Karpas-422 (cell line): ENCODE measurements at places on chromosomes 5 and 9.
A peak's percentile ranks its signal among the peaks of the same experiment; 100 is the strongest.

GRCh38 chr5:36535859-36536615 lies 70.4 kb upstream of the SLC1A3 start:
- DNase-seq = no peak

DNA sequence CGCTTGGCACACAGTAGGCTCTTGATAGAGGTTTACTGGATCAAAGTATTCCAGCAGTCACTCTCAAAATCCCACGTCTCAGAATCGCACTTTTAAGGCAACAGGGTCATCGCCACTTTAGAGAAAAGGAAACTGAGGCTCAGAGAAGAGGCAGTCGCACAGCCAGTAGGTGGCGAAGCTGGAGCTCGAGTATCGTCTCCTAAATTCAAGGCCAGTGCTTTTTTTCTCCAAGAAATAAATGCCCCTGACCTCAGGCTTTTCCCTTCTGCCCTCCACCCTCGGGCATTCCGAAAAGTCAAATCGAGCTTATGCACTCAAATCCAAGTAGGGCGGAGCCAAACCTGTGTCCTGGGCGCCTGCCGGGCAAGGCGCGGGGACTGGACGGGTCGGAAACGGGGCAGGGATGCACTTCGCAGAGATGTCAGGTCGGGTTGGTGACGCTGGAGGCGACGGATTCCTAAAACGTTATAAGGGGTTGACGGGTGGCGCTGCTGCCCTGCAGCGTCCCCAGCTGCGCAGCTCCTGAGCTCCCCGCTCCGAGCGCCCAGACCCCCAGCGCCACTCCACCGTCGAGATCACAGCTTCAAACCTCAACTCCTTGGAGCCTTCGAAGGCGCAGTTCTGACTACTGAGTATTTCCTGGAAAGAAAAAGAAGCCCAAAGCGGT lies 4.7 kb upstream of the FOXB2 start:
- no peak for DNase-seq

GRCh38 chr9:92206488-92206887 lies 87.0 kb downstream of the IARS1 start:
- DNase-seq = peak; percentile 45

DNA sequence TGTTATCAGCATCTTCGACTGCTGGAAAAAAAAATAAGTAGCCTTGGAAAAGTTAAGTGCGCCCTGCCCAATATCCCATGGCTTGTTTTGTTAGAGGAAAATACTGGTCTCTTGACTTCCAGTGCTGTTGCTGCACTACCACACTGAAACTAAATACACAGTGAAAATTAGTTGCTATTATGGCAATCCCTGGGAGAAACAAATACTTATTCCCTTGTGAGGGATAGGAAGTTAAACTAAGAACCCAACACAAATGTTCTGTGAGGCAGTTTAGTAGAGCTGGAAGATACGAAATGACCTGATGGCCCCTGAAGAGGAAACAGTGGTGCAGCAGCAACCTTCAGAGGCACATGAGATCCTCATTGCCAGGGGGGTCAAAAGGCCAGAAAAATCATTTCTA lies 164.0 kb downstream of the ARL15 start:
- no peak for DNase-seq

DNA sequence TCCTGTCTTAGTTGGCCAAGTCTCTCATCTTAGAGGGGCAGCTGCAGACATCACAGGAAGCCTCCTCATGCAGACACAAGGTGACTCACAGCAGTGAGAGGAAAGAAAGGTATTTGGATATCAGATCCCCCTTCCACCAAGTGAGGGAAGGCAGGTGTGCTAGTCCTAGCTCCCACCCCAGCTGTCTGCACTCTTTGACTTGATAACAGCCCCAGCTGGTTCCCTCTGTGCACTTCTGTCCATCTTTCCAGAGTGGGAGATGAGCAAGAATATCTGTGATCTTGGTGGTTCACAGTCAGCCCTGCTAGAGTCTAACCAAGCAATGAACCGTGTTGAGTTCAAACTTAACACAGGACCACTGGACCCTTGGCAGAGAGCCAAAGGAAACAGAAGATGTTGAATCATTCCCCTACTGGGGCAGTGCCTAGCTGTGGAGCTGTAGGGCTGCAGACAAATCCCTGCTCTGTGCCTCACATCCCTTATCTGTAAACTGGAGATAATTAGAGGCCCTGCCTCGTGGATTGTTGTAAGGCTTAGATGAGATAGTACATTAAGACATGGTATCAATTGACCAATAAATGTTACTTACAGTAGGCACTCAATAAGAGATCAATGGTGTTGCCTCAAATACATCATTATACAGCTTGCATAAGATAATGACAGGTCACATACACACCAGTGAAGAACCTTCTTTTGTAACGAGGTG lies 39.1 kb downstream of the SH3RF2 start:
- no peak for DNase-seq

DNA sequence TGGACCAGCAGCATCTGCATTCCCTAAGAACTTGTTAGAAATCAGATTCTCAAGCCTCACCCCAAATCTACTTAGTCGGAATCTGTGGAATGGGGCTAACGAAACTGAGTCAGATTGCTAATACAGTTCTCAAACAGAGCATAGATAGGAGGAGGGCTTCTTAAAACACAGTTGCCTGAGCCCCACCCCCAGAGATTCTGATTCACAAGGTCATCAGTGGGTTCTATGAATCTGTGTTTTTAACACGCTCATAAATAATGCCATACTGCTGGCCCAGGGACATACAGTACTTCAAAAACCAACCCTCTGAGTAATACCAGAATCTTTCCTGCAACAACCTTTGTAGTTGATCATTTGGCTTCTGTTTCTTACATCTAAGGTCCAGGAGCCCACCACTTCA lies 32.9 kb upstream of the GARNL3 start:
- DNase-seq = no peak

DNA sequence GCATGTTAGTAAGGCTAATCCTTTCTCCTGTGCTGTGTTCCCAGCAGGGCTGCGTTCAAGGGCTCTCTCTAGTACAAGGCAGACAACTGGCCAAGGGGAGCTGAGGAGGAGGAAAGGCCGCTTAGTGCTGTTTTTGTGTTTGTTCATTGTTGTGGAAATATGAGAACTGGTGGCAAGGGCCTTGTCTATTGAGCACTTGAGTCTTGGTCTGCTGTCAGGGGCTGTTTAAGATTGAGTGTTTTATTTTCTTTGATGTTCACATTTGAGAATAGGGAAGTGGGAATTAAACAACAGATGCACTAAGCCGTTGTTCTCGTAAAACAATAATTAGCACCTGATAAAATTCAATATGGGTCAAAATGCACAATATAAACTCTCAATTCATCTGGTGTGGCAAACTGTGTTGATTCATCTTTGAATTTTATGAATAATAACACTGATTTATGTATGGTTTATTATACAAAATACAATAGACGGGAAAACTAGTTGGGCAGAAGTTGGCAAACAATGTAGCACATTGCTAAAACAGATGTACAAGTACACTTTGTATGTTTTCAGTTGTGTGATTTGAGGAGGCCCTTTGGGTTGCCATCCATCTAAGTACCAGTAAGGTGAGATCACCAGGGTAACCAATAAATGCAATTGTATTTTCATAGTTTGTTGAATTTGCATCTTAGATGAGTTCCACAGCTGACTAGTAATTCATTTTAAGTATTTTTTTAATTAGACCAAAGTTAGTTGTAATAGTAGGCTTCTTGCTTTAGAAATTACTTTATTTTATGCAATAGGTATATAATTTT lies 97.6 kb upstream of the GRHPR start:
- peak; percentile 72 for DNase-seq

DNA sequence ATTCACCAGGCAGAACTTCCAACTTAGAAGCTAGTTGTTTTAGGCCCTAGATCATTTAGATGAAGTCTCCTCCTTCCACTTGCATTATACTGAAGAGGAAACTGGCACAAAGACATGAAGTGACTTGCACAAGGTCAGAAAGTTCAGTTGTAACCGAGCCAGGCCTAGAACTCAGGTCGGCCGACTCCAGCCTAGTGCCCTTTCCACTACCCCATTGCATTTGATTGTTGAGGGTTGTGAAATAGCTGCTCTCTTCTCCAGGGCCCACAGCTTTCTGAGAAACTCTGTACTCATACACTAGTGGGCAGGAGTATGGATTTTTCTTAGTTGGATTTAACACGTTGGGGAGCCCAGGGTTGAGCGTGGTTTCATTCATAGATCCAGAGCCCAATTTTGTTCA lies 5.6 kb downstream of the ZNF462 start:
- DNase-seq = no peak

DNA sequence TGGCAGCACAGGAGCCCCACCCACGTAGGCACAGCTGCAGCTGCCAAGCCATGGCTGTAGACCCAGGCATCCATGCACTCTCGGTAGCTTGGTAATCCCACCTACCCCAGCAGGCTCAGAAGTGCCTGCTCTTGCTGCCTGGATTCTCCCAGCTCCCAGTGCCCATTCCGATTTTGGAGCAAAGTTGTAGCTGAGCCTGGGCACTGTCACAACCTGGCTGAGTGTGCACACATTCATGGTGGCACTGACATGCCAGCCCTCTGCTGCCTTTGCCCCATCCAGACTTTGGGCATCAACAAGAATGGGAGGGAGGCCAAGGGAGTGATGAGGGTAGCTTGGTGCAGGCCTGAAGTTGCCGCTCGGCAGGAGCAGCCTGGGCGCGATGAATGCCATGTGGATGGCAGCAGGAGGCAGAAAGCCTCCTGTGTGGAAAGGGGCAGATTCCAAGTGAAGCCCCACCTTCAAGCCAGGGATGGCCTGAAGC lies 936.6 kb upstream of the PTPRD start:
- DNase-seq = no peak

DNA sequence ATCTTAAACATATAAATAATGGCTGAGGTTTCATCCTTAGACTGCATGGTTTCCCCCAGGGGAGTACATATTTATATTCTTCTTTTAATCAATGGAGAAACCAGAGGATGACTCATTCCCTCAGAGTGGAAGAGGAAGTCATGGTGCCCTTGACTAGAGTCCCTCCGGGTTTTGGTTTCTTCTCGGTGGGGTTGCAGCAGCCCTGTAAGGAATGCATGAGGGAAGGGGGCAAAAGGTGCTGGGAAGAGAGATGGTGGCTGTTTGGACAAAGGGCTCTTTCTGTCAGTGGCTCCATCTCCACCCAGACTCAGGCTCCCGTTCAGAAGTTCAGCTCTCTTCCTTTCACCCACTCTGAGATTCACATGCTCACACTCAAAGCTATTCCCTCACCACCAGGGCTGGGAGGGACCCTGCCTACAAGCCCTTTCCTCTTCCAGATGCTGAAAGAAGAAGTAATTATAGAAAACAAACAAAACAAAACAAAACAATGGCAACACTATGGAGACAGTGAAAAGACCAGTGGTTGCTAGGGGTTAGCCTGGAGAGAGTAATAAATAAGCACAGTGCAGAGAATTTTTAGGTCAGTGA lies 129.8 kb upstream of the IL12B start:
- peak; percentile 42 for DNase-seq

DNA sequence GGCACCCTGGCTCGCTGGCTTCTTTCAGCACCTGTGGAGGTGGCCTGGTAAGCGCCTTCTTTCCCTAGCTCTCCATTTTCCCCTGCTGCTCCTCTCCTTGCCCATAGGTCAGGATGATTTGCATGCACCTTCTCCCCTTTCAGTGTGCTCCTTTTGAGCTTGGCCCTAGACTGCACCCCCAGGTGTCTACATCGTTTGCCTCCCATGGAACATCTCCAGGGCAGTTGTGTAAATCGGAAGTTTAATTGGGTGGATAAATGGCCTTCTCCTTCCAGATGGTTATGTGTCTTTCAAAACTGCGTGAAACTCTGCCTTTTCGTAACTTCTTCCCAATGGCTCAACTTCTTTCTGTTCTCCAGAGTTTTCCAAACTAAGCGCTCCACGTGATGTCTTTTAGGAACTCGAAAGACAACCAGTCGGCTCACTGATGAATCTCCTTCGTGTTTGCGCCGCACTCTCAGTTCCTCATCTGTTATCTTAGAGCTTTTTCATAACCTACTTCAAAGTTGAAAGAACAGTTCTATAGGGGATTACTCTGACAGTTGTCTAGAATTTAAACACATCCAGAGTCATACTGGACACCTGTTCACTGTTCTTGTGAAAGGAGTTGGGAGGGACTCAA lies 1.7 kb downstream of the ADAMTS19 start:
- DNase-seq = peak; percentile 61

DNA sequence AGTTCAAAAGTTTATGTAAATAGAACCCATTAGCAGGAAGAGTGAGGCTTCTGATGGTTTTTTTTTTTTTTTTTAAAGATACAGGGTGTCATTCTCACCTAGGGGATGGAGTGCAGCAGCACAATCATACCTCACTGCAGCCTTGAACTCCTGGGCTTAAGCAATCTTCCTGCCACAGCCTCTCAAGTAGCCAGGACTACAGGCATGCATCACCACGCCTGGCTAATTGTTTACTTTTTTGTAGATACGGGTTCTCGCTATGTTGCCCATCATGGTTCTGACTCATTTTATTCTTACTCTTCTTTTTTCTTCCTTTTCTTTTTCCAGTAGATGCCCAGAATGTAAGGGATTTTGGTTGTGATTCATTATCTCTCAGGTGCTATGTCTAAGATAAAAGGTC lies 201.1 kb downstream of the NNT start:
- no peak for DNase-seq

DNA sequence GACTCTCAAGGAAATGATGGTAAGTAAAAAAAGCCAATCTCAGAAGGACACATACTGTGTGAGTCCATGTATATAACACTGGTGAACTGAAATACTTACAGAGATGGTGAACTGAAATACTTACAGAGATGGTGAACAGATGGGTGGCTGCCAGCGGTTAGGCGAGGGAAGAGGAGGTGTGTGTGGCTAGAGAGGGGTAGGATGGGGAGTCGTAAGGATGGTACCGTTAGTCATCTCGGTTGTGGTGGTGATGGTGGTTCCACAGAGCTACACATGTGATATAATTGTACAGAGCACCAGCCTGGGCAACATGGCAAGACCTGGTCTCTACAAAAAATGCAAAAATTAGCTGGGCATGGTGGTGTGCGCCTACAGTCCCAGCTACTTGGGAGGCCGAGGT lies 113.6 kb upstream of the RAPGEF1 start:
- no peak for DNase-seq

DNA sequence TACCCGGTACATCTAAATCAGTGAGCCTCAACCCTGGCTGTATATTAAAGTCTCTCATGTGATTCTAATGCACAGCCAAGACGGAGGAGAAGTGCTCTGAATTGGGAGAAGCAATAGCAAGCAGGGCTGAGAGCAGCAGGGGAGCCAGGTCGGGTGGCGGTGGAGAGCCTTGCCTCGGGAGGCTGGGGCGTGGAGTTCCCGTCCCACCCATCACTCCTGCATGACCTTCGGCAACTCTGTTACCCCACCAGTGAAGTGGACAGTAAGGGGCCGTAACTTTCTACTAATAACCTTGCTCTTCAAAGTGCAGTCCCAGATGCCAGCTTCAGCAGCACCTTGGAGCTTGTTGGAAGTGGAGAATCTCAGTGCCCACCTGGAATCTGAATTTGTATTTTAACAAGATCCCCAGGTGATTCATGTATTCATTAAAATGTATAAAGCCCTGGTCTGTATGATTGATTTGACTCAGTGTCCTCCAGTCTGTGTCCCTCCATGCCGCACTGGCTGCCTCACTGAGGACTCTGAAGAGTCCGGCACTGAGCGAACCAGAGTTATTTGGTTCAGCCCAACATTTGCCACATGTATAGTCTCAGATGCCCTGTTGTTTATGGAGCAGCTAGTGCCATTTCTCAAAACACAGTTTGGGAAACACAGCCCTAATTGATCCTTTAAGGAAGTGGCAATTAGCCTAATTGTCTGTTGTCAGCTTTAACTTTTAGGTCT lies 6.5 kb downstream of the ERGIC1 start:
- DNase-seq = no peak

GRCh38 chr5:113748403-113748802 lies 234.9 kb downstream of the YTHDC2 start:
- DNase-seq = no peak

GRCh38 chr9:134375011-134375390 lies 48.7 kb downstream of the RXRA start:
- DNase-seq = no peak

GRCh38 chr5:19777363-19777762 lies 210.6 kb downstream of the CDH18 start:
- DNase-seq = no peak
